ENCODE measurements at places on chromosomes 6 and 20.

DNA sequence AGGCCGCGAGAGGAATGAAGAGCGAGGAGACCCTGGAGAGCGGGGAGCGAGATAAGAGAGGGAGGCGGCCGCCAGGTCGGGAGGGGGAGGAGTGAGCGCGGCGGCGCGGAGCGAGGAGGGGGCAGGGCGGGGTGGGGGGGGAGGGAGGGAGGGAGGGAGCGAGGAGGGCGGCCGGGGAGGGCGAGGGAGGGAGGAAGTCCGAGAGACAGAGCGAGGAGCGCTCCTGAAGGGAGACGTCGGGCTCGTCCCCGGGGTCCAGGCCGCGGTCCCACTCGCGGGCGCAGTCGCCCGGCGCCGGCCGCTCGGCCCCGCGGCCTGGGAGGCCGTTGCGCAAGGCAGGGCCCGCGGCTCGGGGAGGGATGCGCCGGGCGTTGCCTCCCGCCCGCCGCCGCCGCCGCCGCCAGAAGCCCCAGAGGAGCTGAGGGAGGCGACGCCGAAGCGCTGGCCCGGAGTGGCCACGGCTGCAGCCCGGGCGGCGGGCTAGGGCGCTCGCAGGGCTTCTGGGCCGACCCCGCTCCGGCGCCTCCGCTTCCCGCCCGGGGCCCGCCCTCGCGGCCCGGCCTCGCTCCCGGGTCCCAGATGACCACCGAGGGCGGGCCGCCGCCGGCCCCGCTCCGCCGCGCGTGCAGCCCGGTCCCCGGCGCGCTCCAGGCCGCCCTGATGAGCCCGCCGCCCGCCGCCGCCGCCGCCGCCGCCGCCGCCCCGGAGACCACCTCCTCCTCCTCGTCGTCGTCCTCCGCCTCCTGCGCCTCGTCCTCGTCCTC, at the start of gene FOXF2:
TSS of gene FOXF2 (plus strand) at position 208 of the 764 bp plus-strand sequence. CDS start at position 580, 372 bp downstream.
- DNase-seq: no peak

DNA sequence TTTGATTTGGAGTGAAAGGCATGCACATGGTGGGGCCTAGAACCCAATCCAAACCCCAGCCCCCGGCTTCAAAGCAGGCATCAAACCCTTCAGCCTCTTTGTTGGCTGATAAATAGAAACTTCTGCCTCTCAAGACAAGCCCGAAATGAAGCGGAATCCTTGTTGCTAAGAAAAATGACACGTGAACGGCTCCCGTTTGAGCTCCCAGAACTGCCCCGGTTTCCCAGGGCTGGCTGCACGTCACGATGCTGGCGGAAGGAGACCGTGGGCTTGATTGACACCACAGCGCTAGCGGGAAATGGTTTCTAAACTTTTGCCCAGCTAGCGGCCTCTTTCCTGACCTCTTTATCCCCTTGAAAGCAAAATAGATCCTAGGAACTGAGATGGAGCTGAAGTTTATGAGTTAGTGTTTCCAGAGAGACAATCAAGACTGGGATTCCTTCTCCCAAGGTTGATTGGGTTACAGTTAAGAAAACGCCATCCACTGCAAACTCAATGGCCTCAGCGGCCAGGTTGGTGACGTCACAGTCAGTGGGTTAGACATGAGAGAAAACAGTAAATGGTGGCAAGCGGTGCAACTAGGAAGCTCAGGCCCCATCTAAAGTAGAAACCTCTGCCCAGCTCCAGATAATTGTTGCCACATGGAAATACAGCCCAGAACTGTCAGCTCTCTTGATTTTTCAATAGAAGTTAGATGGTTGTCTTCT, 117.0 kb downstream of the ANKRD60 start:
- no peak for DNase-seq

DNA sequence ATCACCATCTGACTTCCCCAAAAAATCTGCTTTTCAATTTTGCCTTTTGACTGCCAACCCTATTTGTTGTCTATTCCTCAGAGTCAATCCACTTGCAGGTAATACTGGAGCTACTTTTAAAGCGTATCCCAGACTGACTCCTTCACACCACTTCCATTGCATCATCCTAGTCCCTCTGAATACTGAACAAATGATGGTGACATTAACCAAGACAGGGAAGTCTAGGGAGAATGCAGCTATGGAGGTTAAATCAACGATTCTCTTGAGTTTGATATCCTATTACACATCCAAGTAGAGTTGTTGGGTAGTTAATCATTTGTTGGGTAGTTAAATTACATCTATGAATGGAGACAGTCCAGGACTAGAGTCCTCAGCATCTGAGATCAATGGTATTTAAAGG, 2.0 kb downstream of the OGFRL1 start:
- DNase-seq: no peak

DNA sequence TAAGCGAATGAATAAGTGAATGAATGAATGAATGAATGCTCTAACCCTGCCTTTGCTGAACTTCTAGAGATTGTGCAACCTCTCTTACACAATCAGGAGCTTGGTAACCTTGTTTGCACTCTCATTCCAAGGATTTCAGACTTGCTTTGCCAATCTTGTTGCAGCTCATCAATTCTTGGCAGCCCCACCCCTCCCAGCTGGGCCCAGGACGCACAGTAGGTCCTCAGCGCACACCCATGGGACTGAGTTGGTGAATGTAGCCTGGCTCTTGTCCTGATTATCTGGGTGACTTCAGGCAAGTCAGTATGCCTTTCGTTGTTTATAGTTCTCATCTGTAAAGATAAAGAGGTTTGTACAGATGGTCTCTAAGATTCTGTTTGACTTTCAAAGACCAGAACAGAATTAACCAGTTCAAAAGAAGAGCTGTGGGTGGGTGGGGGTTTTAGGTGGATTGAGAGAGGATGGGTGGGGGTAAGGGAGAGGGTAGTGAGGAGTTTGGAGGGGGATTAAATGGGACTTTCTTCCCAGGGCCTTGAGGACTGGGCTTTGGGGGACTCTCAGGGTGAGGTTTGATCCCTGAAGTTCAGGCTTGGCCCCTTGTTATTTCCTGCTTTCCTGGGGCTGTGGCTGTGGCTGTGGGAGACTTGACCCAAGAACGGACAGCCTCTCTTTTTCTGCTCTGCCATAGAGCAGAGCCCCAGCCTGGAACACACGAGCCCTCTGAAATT, 33.2 kb downstream of the VEGFA start:
- DNase-seq: no peak

DNA sequence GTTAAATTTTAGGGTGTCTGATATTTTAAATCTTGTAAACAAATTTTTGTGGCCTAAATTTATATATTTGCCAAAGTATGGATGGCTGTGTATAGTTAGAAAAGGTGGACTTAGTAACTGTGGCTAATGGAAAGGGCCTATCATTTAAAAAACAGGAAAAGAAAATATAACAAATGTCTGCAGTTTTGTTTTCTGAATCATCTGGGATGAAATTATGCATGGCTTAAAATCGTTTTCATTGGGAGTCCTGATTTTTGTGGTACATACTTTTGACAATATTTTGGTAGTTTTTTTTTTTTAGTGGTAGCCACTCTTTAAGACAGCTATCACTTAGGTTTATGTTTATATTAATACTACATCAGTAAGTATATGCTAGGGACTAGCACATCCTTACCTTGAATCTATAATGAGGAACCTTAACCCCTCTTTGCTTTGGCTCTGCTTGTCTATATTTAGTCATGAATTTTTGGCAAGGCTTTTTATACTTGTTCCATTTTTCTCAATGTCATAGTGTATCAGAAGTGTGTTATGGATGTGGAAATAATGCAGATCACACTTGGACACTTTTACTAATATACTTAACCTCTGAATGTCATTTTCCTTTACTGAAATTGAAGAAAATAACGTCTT, 5.6 kb downstream of the ARID1B start:
- DNase-seq: no peak

- no peak for DNase-seq
These were observed 306.8 kb downstream of the FOXC1 start for GRCh38 chr6:1916334-1917070.

DNA sequence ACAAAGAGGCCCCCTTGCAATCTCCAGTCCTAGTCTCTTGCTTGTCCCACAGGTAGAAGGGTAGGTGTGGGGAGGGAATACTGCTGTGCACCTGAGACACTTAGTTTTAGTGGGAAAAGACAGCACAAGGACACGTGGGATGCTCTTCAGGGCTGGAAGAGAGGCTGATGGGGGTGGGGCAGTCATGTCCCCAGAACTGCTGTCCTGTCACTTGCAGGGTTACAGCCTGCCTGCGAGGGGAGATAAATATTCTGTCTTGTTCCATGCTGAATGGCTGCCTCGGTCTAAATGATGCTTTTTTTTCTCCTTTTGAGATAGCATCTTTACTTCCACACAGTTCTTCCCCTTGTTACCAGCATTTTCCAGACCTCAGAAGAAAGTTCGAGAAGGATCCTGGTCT, 106.2 kb downstream of the SLC24A3 start:
- no peak for DNase-seq

- no peak for DNase-seq
These were observed 127.4 kb upstream of the HCRTR2 start for GRCh38 chr6:55046869-55047422.

- no peak for DNase-seq
These were observed 46.0 kb upstream of the TASP1 start for GRCh38 chr20:13684566-13685222.

DNA sequence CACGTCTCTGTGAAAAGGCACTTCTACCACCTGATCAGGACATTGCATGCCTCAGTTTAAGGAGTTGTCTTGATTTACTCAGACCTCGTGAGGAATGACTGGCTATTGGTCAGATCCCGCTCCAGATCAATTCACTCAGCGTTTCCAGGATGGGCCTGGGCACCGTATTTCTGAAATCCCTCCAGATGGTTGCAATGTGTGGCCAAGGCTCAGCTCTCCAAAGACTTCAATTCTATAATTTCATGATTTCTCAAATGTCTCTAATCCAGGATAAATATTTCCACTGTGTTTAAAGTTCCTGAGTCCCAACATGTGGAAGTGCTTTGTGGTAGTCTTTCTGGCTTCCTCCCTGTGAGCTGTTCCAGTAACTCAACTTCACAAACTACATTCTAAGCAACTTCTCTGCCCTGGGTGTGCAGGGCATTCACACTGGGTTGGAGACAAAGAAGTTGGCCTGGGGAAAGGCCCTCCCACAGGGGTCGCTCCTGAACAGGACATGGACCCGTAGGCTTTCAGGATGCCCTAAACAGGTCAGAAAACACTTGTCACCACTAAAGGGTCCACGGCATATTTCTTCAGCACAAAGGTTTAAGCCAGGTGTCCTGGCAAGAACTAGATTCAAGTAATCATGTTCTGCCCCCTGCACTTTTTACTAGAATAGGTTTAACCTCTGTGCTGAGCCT, 212.1 kb downstream of the WDR27 start:
- DNase-seq: no peak
